ENCODE measurements at places on chromosomes 4 and X.

DNA sequence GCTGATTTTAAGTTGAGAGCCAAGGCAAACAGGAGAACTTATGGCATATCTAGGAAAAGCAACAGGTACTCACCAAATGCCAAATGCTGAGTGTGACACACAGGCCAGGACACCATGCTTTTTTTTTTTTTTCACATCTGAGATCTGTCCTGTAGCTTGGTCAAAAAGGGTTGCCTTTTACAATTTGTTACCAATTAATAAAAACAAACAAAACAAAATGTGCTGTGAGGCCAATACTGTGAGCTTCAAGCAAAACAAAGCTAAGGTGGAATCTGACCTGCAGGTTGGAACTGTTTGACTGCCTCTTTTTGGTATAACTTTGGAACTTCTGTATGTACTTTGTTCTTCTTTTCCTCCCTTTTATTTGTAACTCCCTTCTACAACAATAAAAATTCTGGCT, 548.5 kb upstream of the IGFBP7 start:
- DNase-seq: no peak

GRCh38 chr4:159145992-159146330, 43.1 kb downstream of the RAPGEF2 start:
- DNase-seq: no peak

DNA sequence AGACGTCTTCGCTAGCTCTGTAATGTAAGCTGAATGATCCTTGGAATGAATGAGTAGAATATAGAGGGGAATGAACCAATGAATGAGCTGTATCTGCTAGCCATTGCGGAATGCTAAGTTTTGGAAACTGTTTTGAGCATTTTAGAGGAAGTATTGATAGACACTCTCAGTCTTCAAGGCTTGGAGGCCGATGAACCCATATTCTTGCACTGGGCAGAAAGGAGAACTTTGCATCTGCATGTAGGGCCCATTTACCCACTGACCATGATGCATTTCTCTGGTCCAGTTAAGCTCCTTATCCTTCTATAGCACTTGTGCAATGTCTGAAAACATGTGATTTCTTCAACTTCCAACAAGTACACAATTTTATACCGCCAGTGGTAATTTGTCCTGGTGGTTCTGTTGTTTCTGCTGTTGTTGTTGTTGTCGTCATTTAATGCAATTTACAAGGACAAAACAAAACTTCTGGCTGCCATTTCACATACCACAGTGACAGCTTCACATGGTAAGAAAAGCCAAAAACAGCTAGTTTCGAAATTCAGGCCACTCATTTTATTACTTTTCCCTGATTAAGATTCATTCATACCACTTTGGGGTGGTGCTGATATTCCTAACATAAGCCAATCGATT, 85.0 kb upstream of the MTM1 start:
- no peak for DNase-seq

GRCh38 chr4:139940600-139940999, 213.4 kb downstream of the MAML3 start:
- no peak for DNase-seq

- no peak for DNase-seq
Measured at GRCh38 chrX:150694738-150695410, 1.7 kb downstream of the MTMR1 start.

- no peak for DNase-seq
Measured at GRCh38 chr4:122882857-122883735, 39.3 kb downstream of the NUDT6 start.

DNA sequence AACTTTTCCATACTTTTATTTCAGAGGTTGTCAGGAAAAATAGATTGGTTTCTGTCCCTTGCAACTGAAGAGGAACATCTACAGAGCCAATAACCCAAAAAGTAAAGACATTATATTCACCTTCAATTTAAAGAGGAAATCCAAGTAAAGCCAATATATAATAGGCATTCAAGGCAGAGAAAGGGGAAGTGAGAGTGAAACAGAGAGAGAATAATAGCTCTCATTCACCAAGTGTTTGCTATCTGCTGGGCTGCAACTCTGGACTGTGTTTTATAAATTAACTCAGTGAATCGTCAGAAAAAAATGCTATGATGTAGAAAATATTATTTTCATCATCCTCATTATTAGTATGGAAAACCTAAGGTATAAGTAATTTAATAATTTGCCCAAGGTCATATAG, 448.5 kb downstream of the TRAM1L1 start:
- no peak for DNase-seq

DNA sequence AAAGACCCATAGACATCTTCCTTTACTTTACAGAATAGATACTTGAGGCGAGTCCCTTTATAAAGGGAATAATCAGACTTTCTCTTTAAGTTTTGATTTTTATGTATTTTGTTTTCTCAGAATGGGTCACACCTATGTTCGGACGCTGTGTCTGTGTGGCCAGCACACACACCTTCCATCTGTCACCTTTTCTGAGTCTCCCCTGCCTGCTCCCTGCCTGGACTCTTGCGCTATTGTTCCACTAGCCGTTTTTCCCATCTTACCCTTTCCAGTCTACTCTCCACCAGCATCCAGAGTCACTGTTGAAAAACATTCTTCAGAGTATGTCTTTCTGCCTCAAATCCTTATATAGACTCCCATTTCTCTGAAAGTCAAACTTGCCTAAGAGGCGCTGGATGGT, 236.1 kb downstream of the MAML3 start:
- no peak for DNase-seq

DNA sequence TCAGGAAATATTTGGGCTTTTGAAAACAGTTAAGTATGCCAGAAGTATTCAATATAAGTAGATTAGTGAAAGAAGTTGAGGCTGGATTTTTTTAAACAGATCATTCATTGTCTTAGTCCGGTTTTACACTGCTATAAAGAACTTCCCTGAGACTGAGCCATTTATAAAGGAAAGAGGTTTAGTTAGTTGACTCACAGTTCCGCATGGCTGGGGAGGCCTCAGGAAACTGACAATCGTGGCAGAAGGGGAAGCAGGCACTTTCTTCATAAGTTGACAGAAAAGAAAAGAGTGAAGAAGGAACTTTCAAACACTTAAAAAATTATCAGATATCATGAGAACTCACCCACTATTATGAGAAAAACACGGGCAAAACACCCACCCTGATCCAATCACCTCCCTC, 31.1 kb upstream of the CYLC1 start:
- no peak for DNase-seq

- no peak for DNase-seq
Measured at GRCh38 chr4:76758290-76758882, 139.6 kb downstream of the SOWAHB start.

DNA sequence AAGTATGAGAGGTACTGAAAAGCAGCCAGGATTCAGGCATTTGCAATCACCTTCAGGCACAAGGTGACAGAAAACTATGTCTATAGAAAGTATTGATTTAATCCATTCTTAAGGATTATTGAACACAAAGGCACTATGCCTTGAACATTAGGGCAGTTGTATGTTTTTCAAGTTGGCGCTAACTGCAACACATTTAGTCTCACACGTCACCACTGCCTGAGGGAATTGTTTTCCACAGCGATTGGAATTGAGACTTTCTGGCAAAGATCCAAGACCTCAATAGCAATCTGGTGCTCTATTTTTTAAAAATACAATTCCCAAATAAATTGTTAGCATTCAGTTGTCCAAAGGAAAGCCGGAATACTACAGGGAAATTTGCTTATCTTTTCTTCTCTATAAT, 52.7 kb upstream of the FTHL17 start:
- no peak for DNase-seq

GRCh38 chr4:165208741-165209388, 1.5 kb downstream of the KLHL2 start:
- no peak for DNase-seq

DNA sequence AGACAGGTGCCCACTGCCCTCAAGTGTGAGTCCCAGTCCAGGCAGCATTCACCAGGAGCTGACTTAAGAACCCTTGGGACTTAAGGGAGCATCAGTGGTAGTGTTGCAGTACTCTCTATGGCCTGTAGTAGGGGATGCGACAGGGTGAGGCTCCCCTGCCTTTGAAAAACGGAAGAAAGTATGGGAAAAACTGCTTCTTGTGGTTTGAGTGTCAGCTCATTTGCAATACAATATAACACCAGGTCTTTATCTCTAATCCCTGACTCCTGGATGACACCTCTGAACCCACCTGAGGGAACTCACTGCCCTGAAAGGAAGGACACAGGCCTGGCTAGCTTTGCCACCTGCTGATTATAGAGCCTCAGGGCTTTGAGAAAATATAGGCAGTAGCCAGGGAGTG, 176.0 kb downstream of the SMARCA1 start:
- DNase-seq: no peak

GRCh38 chr4:127809173-127809800, 27.2 kb downstream of the HSPA4L start:
- DNase-seq: no peak

DNA sequence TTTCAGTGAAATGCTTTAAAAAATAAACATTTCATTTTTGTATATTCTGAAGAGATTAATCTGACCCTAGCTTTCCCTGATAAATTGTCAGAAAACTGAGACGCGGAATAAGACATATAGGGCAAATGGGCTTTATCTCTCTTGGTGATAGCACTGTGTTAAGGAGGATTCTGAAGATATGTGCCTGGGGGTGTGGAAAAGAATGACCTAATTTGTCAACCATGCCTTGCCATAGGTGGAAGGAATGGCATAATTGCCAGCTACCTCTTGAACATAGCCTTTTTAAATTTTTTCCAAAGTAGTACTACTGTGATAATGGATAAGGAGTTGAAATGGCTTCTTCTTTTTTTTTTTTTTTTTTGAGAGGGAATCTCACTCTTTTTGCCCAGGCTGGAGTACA, 11.7 kb downstream of the JADE1 start:
- no peak for DNase-seq

GRCh38 chr4:73303711-73304110, 45.1 kb upstream of the ANKRD17 start:
- no peak for DNase-seq

- DNase-seq: no peak
Measured at GRCh38 chr4:129377131-129377845, 281.3 kb downstream of the C4orf33 start.

DNA sequence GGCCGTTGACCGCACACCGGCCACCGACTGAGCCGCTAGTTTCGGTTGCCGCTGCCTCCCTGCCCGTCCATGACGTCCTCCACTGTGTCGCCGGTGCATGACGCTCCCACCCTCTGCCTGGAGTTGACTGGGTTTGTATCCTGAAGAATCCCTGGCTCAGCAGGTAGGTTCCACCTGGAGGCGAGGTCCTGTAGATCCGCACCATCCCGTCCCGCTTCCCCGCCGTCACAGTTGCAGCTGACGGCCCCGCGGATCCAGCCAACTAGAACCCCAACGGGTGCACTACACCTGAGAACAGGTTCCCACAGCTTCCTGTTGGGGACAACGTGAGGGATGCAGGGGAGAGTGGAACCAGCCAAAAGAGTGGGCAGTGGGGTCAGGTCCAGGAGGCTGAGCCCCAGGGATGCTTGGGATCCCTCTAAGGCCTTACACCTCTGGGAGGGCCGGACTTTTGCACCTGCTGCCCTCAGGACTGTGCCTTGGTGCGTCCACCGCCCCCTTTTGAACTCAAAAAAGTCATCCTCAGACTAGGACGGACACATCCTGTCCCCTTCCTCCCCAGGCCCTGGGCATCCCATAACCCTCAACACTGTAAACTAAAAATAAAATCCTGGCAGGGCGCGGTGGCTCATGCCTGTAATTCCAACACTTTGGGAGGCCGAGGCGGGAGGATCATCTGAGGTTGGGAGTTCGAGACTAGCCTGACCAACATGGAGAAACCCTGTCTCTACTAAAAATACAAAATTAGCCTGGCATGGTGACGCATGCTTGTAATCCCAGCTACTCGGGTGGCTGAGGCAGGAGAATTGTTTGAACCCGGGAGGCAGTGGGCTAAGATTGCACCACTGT, 1.1 kb upstream of the SLBP start:
- no peak for DNase-seq

DNA sequence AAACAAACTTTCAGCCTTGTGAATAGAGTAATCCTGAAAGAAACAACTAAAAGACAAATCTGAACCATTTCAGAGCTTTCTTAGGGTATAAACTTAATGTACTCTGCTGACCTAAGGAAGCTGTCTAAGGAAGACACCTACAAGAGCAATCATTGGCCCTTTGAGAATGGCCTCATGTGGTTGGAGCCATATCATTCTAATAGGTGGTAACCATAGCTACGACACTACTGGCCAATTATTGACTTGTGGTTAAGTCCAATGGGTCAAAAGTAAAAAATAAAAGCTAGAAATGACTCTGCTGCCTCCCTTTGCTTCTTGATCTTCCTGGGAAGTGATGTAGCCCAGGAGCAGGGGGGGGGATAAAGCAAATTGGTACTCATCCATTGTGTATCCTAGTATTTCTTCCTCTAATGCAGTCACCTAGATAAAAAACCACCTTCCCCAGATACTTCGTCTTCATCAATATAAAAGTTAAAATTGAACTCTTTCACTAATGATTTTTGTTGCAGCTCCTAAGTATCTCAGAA, 547.0 kb downstream of the ARAP2 start:
- no peak for DNase-seq

GRCh38 chrX:109952985-109953905, 49.7 kb upstream of the TMEM164 start:
- DNase-seq: no peak

DNA sequence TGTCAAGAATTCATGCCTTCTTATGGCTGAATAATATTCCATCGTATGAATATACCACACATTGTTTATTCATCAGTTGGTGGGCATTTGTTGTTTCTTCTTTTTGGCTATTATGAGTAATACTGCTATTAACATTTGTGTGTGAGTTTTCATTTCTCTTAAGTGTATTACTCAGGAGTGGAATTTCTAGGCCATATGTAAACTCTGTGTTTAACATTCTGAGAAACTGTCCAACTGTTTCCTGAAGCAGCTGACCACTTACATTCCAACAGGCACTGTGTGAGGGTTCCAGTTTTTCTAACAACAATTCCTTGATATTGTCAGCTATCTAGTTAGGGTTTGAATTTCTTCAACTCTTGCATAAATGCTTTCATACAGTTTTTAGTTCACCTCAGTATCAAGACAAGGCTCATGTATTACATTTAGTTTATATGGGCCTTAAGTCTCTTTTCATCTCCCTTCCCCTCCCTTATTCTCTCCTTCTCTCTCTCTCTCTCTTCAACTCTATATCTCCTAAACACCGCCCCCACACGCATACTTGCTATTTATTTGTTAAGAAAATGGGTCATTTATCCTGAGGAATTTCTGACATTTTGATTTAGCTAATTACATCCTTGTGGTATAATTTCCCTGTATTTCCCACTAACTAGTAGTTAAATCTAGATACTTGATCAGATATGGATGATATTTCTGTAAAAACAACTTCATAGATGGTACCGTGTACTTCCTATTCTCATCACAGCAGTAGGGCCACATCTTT, 77.4 kb downstream of the WDR19 start:
- DNase-seq: no peak

DNA sequence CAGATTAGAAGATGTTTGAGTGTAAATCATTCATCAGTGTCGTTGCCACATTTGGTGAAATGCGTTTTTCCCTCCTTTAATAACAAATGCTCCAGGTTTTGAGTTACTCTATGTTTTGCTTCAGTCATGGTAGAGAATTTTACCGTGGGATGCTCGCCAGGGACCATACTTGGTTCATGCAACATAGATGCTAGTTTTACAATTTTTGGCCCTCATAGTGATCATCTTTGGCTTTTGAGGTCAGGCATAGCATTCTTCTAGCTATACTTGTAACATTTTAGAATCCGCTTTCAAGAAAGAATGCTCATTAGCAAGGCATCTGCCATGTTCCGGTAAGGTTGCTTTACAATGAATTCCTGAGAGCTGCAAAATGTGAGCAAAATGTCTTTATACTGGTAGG, 147.2 kb downstream of the SPCS3 start:
- DNase-seq: no peak

GRCh38 chrX:120560842-120561633, at the start of gene CUL4B:
Gene CUL4B, minus strand, starts transcription at chrX:120560962. Its CDS starts 324 bp downstream, at chrX:120560638.
- DNase-seq: peak; percentile 92

All from gastrocnemius medialis (tissue), 4 donors.